Hematopoietic multipotent progenitor cell (in vitro differentiated cells): ENCODE measurements at places on chromosomes 3 and 15. TPM values are rescaled to one million over a fixed set of nuclear protein-coding genes. Genes with fewer than 3 reads are reported as not detected.

The C3orf22 gene
- not detected for total RNA-seq

The GRAMD1C gene
- 2.4 TPM for total RNA-seq

The BFSP2 gene
- total RNA-seq: 0.27 TPM

The TIMP4 gene
- not detected for total RNA-seq

The PROK2 gene
- total RNA-seq: 7.5 TPM

The MESP1 gene
- 1.3 TPM for total RNA-seq

The KLF15 gene
- total RNA-seq: under 0.01 TPM

The FNDC3B gene
- total RNA-seq: 28.0 TPM

The PLA1A gene
- total RNA-seq: not detected

The FANCD2OS gene
- not detected for total RNA-seq

The CISH gene
- 17.8 TPM for total RNA-seq

The MANF gene
- 19.9 TPM for total RNA-seq

The ANKRD63 gene
- 1.1 TPM for total RNA-seq

The SLC27A2 gene
- total RNA-seq: 49.8 TPM

The TRPM1 gene
- total RNA-seq: under 0.01 TPM

The TP63 gene
- total RNA-seq: 0.27 TPM
